CD4-positive, alpha-beta T cell (primary cell): ENCODE measurements at places on chromosomes 2 and 18.

- H3K36me3 ChIP-seq = no peaks in the 10 kb centered on the region
- no peak for DNase-seq
- H3K27ac ChIP-seq = no peak overlapping the region
- H3K4me3 ChIP-seq = no peak overlapping the region
- no peaks in the 10 kb centered on the region for H3K4me1 ChIP-seq
- H3K27me3 ChIP-seq = no peaks in the 10 kb centered on the region
These were observed 364.0 kb upstream of the SLC14A2 start for GRCh38 chr18:45251236-45251635.

- H3K36me3 ChIP-seq = no peaks in the 10 kb centered on the region
- H3K4me1 ChIP-seq = peaks cover 16% of the 10 kb centered on the region
- H3K4me3 ChIP-seq = no peak overlapping the region
- no peak for DNase-seq
- H3K27ac ChIP-seq = no peak overlapping the region
These were observed 2.0 kb downstream of the SDC1 start for GRCh38 chr2:20222769-20223406.

- no peak overlapping the region for H3K27ac ChIP-seq
- DNase-seq = no peak
- H3K36me3 ChIP-seq = no peaks in the 10 kb centered on the region
- H3K27me3 ChIP-seq = no peaks in the 10 kb centered on the region
- H3K4me1 ChIP-seq = no peaks in the 10 kb centered on the region
- no peak overlapping the region for H3K4me3 ChIP-seq
These were observed 45.3 kb upstream of the ROCK2 start for GRCh38 chr2:11389551-11390398.

DNA sequence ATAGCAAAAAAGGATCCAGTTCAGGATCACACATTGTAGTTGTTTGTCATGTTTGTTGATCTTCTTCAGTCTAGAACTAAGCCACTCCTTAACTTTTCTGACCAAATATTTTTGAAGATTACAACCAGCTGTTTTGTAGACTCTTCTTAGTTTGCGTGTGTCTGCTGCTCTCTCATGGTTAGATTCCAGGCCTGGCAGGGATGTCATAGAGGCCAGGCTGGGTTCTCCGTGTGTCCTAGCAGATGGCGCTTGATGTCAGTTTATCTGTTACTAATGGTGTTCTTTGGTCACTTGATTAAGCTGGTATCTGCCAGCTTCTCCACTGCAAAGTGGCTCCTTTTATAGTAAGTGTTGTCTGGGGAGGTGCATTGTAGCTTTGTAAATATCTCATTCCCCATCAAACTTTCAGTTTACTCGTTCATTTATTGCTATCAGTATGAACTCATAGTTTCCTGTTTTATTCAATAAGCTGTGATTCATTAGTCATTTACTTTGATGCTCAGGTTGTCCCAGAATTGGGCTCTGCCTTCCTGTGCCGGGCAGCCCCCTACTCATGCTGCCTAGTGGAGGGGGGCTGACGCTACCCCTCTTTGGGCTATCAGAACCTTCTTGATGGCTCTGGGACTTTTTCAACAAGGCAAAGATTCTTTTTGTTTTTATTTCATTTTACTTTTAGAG lies 42.1 kb downstream of the GRHL1 start:
- no peaks in the 10 kb centered on the region for H3K27me3 ChIP-seq
- H3K36me3 ChIP-seq = no peaks in the 10 kb centered on the region
- DNase-seq = no peak
- no peak overlapping the region for H3K27ac ChIP-seq

DNA sequence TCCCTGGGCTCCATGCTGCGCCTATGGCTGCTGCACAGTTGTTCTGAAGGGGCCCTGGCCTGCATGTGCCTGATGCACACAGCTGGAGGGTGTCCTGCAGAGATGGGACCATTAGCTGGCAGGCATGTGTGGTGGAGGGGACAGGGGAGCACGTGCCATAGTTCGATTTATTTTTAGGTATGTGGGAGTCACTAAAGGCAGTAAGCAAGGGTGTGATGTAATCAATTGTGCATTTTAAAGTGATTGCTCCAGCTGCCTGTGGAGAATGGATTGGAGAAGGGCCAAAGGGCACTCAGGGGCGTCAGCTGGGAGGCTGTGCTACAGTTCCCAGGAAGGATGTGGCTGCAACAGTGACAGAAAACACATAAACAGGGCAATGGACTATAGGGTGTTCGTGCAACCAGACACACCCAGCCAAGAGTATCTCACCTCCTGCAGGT lies 205.1 kb downstream of the ARL4C start:
- H3K4me1 ChIP-seq = peaks cover 76% of the 10 kb centered on the region
- DNase-seq = peak; percentile 26
- H3K4me3 ChIP-seq = peak overlapping the region; percentile 36
- no peaks in the 10 kb centered on the region for H3K36me3 ChIP-seq

DNA sequence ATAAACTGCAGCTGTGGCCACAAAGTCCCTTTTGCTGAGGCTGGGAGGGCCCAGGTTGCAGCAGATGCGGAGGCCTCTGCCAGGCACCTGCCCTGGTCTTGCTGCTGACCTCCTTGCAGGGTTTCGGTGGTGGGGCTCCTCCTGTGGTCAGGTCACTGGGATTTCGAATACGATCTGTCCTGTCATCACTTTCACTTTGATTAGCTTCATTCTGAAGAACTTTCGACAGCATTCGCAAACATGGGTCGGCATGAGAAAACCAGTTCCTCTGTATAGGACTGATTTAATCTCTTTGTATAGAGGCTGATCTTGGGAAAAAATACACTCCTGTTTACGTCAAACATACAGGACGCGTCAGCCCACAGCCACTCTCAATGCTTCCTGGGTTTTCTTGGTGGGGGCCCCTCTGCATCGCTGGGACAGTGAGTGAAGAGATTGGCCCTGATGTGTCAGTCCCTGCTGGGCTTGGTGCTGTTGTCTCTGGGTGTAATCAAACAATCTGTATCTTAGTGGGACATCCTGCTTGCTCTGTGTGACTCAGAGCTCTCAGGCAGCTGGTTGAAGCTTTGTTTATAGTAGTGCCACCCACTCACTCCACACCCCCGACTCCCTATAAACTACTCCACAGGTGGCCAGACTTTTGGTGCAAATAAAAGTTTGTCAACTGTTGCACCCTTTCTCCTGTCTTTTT lies 209.4 kb upstream of the CXCR4 start:
- H3K36me3 ChIP-seq = no peaks in the 10 kb centered on the region
- peak overlapping the region; percentile 90 for H3K27ac ChIP-seq
- H3K27me3 ChIP-seq = no peaks in the 10 kb centered on the region
- H3K4me1 ChIP-seq = peaks cover 54% of the 10 kb centered on the region

GRCh38 chr18:68056936-68057335 lies 540.4 kb upstream of the DSEL start:
- no peaks in the 10 kb centered on the region for H3K4me1 ChIP-seq
- no peaks in the 10 kb centered on the region for H3K27me3 ChIP-seq
- H3K36me3 ChIP-seq = no peaks in the 10 kb centered on the region
- H3K4me3 ChIP-seq = no peak overlapping the region
- no peak overlapping the region for H3K27ac ChIP-seq
- DNase-seq = no peak

GRCh38 chr2:190271783-190272456 lies 47.7 kb downstream of the HIBCH start:
- no peak overlapping the region for H3K27ac ChIP-seq
- H3K36me3 ChIP-seq = no peaks in the 10 kb centered on the region
- no peaks in the 10 kb centered on the region for H3K27me3 ChIP-seq
- H3K4me1 ChIP-seq = no peaks in the 10 kb centered on the region
- H3K4me3 ChIP-seq = no peak overlapping the region

DNA sequence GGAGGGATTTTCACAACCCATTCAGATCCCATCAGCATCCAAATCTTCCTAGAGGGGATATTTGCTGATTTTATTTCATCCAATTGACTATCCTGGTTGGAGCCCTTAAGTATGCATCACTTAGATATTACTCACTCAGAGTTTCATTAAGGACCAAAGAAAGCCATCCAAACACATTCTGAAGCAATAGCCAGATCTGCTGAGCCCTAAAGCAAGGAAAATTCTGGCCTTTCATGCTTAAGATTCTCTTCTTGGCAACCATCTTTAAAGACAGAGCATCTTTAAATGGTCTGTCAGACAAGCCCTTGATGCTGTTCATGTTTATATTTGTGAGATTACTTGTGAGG lies 40.9 kb upstream of the C1D start:
- H3K27me3 ChIP-seq = no peaks in the 10 kb centered on the region
- DNase-seq = no peak
- no peaks in the 10 kb centered on the region for H3K36me3 ChIP-seq
- no peak overlapping the region for H3K4me3 ChIP-seq
- H3K27ac ChIP-seq = no peak overlapping the region

GRCh38 chr18:24878289-24878688 lies 417.9 kb downstream of the HRH4 start:
- no peaks in the 10 kb centered on the region for H3K27me3 ChIP-seq
- no peak overlapping the region for H3K27ac ChIP-seq
- H3K4me3 ChIP-seq = no peak overlapping the region
- DNase-seq = no peak
- no peaks in the 10 kb centered on the region for H3K36me3 ChIP-seq

- H3K4me1 ChIP-seq = peaks cover 12% of the 10 kb centered on the region
- H3K36me3 ChIP-seq = no peaks in the 10 kb centered on the region
- no peak for DNase-seq
- H3K4me3 ChIP-seq = no peak overlapping the region
- H3K27me3 ChIP-seq = peaks cover 15% of the 10 kb centered on the region
These were observed 1.7 kb downstream of the MAP2 start for GRCh38 chr2:209425471-209426071.

GRCh38 chr18:67496469-67496868 lies 20.1 kb downstream of the DSEL start:
- no peaks in the 10 kb centered on the region for H3K4me1 ChIP-seq
- no peaks in the 10 kb centered on the region for H3K36me3 ChIP-seq
- H3K27me3 ChIP-seq = no peaks in the 10 kb centered on the region
- no peak for DNase-seq

GRCh38 chr2:9422321-9423099 lies 818 bp downstream of the ITGB1BP1 start:
- H3K27ac ChIP-seq = peak overlapping the region; percentile 73
- DNase-seq = peak; percentile 40
- no peaks in the 10 kb centered on the region for H3K27me3 ChIP-seq
- peak overlapping the region; percentile 99 for H3K4me3 ChIP-seq

DNA sequence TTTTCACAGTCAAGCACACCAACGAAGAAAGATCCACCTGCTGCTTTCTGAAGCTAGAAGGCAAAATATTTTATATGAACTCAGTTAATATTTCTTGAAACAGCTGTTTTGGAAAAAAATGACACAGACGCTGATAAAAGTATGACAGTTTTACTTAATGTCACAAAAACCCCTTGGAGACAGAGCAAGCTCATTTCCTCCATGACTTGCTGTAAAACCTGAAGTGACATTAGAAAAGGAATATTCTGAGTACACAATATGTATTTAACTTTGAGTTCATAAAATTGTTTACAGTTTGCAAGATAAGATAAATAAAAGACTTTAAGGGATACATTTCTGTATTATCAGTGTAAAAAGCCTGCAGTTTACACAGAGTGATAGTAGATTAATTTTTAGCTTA lies 105.4 kb downstream of the DSEL start:
- no peaks in the 10 kb centered on the region for H3K4me1 ChIP-seq
- no peak overlapping the region for H3K27ac ChIP-seq
- H3K36me3 ChIP-seq = no peaks in the 10 kb centered on the region

DNA sequence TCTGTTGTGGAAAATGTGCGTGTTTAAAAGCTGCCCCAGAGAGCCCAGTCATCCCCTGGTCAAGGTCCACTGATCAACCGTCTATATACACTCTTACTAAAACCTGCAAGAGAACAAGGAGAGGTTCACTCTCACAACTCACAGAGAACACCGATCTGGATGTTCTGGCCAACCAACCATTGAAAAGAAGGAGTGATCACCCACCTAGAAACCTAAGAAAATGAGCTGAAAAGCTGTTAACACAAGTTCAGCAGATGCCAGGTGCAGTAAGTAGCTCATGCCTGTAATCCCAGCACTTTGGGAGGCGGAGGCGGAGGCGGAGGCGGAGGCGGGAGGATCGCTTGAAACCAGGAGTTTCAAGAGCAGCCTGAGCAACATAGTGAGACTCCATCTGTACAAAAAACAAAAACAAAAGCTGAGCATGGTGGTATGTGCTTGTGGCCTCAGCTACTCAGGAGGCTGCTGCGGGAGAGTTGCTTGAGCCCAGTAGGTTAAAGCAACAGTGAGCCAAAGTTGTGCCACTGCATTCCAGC lies 14.5 kb downstream of the ATG16L1 start:
- H3K36me3 ChIP-seq = peaks cover 61% of the 10 kb centered on the region
- no peak overlapping the region for H3K4me3 ChIP-seq
- no peak for DNase-seq
- peak overlapping the region; percentile 14 for H3K27ac ChIP-seq

- no peaks in the 10 kb centered on the region for H3K4me1 ChIP-seq
- no peak overlapping the region for H3K4me3 ChIP-seq
- no peaks in the 10 kb centered on the region for H3K27me3 ChIP-seq
- no peak for DNase-seq
- no peaks in the 10 kb centered on the region for H3K36me3 ChIP-seq
- H3K27ac ChIP-seq = no peak overlapping the region
These were observed 91.5 kb downstream of the PID1 start for GRCh38 chr2:229179628-229180027.

DNA sequence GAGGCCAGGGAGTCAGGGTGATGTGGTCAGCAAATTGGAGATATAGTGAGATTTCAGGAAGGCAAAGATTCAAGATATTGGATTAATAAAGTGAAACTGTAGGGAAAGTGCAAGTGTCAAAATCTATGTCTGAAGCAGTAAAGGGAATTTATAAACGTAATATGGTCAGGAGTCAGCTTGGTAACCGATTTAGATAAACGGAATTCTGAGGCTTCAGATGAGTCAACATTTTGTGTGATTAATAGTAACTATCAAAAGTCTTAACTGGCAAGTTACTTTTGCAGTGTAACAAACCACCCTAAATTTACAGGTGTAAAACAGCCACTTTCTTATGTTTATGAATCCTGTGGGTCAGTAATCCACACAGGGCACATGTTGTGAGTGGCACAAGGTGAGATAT lies 10.9 kb downstream of the MTX2 start:
- no peaks in the 10 kb centered on the region for H3K27me3 ChIP-seq
- H3K4me1 ChIP-seq = no peaks in the 10 kb centered on the region
- DNase-seq = no peak
- H3K36me3 ChIP-seq = no peaks in the 10 kb centered on the region
- no peak overlapping the region for H3K27ac ChIP-seq

- no peak overlapping the region for H3K27ac ChIP-seq
- no peak for DNase-seq
- peaks cover 14% of the 10 kb centered on the region for H3K4me1 ChIP-seq
- no peak overlapping the region for H3K4me3 ChIP-seq
- H3K27me3 ChIP-seq = peaks cover 4% of the 10 kb centered on the region
These were observed 10.9 kb downstream of the GNLY start for GRCh38 chr2:85704800-85705679.

DNA sequence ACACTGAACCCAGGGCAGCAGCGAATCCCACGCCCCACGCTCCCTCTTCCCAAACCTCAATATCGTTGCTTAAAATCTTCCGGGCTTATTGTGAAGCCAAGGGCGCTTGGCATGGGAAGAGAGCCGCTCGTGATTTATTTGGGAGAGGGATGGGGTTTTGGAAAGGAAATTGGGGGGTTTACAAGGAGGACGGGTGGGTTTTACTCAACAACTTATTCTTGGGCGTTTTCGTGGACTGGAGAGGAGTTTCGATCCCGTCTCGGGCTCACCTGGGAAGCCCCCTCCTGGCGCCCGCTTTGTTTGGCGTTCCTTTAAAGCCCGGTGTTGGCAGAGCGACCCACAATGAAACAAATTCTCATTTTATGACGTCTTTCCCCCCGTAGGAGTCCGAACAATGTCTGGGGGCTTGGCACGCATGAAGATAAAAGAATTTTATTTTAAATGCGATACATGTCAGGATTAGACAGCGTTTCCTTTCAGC lies 135.3 kb downstream of the INSIG2 start:
- peak overlapping the region; percentile 67 for H3K4me3 ChIP-seq
- H3K27me3 ChIP-seq = peaks cover 62% of the 10 kb centered on the region
- H3K27ac ChIP-seq = no peak overlapping the region
